ENCODE measurements at places on chromosomes 1 and 21. TPM values are rescaled to one million over a fixed set of nuclear protein-coding genes. Genes with fewer than 3 reads are reported as not detected.

The FCRL6 gene
- total RNA-seq, result not detected

DNA sequence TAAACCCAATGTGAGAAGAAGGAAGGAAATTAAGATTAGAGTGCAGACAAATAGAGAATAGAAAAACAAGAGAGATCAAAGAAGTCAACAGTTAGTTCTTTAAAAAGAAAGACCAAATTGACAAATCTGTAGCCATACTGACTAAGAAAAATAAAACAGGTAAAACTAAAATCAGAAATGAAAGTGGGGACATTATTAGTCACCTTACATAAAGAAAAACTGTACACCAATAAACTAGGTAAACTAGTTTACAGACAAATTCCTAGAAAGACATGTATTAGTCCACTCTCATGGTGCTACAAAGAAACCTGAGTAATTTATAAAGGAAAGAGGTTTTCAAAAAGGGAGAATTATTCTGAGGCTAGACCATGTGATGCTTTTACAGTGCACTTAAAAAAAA lies 22.3 kb downstream of the BLZF1 start:
- DNase-seq, result no peak

The PTGFRN gene
- 59.4 TPM for total RNA-seq

GRCh38 chr1:81836007-81836626 lies 35.4 kb downstream of the ADGRL2 start:
- no peak for DNase-seq

The GFI1 gene
- 0.26 TPM for total RNA-seq

- peak; percentile 83 for DNase-seq
Measured at GRCh38 chr1:91830242-91831131, 55.5 kb downstream of the TGFBR3 start.

The SMIM1 gene
- total RNA-seq, result 0.74 TPM

- DNase-seq, result no peak
Measured at GRCh38 chr1:218294546-218294945, 9.5 kb downstream of the RRP15 start.

The GALNT2 gene
- 90.9 TPM for total RNA-seq

DNA sequence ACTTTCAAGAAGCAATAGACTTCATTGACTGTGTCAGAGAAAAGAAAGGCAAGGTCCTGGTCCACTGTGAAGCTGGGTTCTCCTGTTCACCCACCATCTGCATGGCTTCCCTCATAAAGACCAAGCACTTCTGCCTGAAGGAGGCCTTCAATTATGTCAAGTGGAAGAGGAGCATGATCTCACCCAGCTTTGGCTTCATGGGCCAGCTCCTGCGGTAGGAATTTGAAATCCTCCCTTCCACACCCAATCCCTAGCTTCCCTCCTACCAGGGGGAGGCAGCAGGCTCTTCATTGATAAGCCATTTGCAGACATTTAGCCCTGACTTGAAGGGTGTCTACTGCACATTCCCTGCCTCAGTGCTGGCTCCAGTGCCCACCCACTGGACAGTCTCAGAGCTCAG lies 84.3 kb upstream of the RHOU start:
- DNase-seq, result no peak

GRCh38 chr1:183030053-183030452 lies 6.8 kb downstream of the LAMC1 start:
- DNase-seq, result no peak

DNA sequence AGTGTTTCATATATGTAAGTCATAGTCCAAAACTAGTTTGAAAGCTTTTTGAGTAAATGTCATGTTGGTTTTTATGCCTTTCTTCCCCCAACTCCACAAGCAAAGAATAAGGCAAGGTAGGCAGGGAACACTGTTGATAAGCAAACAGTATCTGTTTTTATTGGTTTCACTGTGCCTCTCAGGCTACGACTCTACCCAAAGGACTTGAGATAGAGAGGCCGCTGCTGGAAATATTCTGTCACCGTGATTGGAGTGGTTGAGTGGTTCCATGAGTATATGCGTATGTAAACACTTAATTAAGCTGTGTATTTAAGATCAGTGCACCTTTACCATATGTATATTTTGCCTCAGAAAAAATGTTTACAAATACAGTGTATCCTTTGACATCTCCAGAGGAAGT lies 138.1 kb upstream of the KIF26B start:
- no peak for DNase-seq

The NCAM2 gene
- 0.40 TPM for total RNA-seq

The C1orf56 gene
- 1.4 TPM for total RNA-seq

DNA sequence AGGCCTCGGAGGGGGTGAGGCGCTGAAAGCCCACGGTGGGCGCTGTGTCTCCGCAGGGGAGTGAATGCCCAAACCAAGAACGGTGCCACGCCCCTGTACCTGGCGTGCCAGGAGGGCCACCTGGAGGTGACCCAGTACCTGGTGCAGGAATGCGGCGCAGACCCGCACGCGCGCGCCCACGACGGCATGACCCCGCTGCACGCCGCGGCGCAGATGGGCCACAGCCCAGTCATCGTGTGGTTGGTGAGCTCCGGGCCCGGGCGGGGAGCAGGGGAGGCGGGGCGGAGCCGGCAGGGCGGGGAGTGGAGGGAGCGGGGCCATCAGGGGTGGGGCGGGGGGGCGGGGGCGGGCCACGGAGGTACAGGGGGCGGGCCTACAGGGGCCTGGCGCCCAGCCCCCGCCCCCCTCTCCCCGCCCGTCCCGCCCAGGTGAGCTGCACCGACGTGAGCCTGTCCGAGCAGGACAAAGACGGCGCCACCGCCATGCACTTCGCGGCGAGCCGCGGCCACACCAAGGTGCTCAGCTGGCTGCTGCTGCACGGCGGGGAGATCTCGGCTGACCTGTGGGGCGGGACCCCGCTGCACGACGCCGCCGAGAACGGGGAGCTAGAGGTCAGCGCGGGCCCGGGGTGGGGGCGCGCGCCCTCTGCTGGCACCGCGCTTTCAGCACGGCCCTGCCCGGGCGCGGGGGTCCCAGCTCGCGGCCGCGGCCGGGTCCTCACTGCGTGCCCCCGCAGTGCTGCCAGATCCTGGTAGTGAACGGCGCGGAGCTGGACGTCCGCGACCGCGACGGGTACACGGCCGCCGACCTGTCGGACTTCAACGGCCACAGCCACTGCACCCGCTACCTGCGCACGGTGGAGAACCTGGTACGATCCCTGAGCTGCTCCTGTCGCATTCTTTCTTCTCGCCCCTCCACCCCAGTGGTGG lies 15.9 kb downstream of the ESPN start:
- DNase-seq, result no peak

DNA sequence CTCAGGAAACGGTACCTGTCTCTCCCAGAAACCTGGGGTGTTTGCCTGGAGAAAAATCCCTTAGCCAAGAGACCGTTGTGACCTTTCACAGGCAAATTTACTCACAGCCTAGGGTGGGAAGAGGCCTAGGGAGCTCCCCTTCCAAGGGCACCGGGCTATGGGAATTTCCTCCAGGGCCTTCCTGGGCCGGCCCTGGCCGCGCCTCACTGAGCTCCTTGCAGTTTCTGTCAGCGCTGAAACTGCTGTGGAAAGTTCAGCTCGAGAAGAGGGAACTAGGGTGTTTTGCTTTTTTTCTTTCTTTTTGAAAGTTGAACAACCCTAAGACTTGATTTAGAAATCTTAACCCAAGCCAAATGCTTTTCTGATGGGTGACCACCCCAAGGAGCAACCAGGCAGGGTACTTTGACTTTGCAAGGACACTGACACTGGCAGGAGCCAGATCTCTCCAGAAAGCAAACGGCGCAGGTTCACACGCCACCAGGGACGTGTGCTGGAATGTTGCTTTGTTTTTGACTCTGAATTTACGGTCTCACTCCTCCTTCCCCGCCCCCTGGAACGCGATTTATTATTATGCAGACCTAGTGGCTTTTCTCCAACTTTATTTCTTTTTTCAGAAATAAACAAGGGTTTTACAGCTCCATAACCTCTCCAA lies 229.6 kb upstream of the JUN start:
- DNase-seq, result no peak

DNA sequence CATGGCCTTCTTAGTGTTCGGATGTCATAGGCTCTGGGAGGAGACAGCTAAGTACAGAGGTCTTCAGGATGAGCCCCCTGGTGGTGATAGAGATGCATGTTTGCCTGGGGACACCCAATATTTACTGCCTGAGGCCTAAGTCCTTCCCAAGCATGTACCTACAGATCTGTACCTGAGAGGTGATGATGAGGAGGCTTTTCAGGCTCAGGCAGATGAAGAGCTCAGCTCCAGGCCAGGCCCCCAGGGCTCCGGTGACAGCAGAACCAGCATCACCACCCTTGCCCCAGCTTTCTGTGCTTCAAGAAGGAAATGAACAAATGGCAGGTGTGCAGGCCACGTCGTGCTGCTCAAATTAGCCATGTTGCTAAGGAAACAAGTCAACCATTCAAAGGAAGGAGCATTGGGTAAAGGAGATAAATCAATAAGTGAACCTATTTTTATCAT lies 21.1 kb downstream of the CACNA1E start:
- DNase-seq, result no peak

The ALPL gene
- 0.13 TPM for total RNA-seq

- no peak for DNase-seq
Measured at GRCh38 chr1:162326559-162326958, 50.1 kb downstream of the SPATA46 start.

DNA sequence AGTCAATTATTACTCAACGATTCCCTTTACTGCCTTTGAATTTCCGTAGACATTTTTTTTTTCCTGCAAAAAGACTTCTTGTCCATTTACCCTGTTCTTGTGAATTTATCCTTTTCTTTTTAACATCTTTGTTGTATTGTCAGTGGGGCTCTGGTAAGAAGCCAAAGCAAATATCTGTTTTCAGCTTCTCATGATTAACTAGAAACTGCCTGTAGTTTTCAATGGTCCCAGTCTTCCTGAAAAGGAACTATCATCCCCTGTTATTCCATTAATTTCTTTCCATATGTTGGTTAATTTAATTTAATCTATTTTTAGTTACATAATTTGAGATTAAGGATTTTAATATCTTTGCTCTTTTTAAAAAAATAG lies 28.0 kb downstream of the SH3BGR start:
- DNase-seq, result no peak

DNA sequence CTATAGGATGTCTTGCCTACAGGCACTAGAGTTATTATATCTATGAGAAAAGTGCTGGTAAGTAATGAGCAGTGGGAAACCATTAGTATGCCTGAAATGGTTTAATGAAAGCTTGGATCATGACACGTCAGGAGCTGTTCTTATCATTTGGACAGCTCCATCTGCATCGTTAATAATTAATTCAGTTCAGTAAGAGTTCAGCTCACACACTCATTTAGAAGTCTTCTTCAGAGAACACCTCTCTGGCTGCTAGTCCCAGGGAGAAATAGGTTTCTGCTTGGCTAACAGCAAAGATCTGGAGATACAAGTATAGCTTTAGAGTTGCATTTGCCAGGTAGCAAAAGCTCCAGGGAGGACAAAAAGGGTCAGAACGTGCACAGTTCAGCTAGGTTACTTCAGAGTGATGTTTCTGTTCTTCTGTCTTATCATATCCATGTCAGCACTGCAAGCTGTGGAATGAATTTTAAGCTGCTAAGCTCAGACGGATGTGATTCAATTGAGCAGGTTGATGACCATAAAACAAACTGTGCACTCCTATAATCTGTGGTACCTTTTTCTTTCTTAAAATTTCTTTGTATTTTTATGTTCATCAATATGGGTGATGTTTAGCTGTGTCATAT lies 173.6 kb downstream of the ADGRL2 start:
- no peak for DNase-seq

- DNase-seq, result peak; percentile 90
Measured at GRCh38 chr1:234721476-234722269, 111.7 kb upstream of the IRF2BP2 start.

- DNase-seq, result no peak
Measured at GRCh38 chr1:236699366-236699765, 13.1 kb downstream of the ACTN2 start.

DNA sequence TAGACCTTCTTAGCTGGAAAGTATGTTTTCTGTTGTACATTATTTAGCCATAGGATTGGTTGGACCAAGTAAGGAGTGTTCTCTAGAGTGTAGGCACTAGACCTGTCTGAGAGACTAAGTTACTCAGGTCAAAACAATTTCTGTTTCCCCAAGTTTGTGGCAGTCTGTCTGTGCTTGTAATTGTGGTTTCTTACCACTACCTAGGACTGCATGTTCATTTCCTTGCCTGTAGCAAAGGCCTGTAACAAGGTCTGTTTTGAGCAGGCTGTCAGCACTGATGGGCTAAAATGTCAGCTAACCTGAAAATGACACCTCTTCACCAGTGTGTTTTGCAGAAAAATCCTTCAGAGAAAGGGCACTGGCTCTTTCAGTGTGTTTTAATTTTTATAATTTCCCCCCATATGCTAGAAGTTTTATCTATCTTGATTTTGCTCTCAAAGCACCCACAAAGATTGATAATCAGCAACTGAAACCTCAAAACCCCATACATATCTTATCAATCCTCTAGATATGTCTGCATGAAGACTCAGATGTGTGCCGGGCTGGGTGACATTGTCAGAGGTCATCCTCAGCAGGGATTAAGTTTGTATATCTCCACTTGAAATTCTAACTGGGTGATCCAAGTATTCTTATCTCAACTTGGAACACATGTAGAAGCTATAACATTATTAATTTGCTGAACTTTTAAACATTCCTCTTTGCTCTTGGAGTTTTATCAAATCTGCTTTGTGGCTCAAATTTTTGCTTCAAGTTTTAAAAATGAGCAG lies 50.7 kb upstream of the ST6GALNAC3 start:
- DNase-seq, result no peak

The FOXJ3 gene
- 12.4 TPM for total RNA-seq

DNA sequence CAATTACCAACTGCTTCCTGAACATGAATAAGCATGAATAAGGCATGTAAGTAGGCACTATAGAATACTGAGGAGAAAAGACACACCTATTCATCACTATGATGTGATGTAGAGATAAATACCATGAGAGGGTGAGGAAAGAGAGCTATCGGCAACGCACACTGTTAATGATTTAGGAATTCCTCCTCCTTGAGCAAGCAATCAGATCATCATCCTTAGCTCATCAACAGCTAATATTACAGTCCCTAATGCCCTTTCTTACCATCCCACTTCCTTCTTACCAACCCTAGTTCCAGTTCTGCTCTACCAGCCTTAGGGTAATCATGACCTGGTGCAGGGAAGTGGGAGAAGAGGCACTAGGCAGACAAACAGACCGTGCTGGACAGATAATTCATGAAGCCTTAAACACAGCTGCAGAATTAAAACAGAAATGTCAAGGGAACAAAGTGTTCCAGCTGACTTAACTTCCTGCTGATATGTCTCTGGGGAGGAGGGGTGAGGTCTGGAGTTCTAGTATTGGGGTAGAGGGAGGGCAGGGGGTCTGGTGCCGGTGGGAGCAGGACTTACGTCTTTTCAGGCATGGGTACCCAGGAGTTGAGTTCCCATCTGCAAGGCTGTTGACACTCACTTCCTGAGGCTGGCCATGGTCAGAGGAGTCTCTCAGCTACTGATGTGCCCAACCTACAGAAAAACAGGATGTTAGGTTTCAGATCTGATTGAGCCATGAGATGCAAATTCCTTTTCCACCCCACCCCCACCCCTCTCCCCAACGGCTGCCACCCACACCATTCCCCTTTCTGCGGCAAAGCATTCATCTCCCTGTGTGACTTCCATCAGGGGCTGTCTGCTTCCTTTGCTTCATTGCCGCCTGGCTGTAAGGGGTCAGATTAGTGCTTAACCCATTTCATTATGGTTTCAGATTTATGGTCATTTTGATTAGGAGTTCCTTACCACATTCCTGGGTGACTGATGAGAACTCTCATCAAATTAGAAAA lies 12.6 kb upstream of the RCSD1 start:
- DNase-seq, result no peak
